ENCODE measurements at places on chromosomes 4 and X.
A peak's percentile ranks its signal among the peaks of the same experiment; 100 is the strongest.

- no peak for DNase-seq
These were observed 23.0 kb upstream of the PDS5A start for GRCh38 chr4:40000711-40001110.

GRCh38 chrX:52363247-52363883, 5.5 kb upstream of the XAGE2 start:
- DNase-seq = no peak

- no peak for DNase-seq
These were observed 22.8 kb upstream of the FMR1NB start for GRCh38 chrX:147958291-147958690.

DNA sequence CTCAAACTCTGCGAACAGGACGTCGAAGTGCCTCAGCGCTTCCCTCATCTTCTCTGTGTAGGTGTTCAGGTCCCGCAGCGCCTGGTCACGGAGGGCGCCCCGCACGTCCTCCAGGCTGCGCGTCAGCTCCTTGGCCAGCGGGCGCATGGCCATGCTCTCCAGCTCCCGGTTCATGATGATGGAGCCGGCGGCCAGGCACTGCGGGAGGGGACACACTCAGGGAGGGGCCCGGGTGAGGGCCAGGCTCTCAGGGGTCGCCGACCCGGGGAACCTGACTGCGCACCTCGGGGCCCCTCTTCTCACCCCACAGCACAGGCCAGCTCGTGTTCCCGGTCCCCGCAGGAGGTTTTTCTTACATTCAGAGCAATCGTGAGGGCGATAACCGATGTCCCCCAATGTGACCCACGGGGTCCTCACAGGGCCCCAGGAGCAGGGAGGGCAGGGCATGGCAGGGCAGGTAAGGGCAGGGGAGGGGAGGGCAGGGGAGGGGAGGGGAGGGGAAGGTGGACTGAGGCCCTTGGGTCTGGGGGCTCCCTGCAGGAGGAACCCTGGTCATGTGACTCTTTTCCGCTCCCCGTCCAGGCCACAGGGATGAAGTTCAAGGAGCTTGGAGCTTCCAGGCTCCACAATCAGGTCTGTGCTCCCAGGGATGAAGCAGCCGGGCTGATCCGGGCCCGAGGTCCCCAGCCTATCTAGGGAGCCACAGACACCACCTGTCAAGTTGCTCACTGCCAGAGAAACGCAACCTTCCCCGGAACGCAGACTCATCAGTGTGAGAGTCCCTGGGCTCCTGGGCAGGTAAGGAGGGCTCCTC, 77.8 kb upstream of the MXD4 start:
- no peak for DNase-seq

- no peak for DNase-seq
These were observed 494.4 kb downstream of the KCNIP4 start for GRCh38 chr4:21454201-21454600.

- DNase-seq = no peak
These were observed 15.1 kb downstream of the ATP5ME start for GRCh38 chr4:658681-659667.

GRCh38 chrX:141183000-141183399, 6.1 kb upstream of the LDOC1 start:
- no peak for DNase-seq

GRCh38 chrX:70043685-70044084, 6.1 kb downstream of the AWAT2 start:
- DNase-seq = no peak

DNA sequence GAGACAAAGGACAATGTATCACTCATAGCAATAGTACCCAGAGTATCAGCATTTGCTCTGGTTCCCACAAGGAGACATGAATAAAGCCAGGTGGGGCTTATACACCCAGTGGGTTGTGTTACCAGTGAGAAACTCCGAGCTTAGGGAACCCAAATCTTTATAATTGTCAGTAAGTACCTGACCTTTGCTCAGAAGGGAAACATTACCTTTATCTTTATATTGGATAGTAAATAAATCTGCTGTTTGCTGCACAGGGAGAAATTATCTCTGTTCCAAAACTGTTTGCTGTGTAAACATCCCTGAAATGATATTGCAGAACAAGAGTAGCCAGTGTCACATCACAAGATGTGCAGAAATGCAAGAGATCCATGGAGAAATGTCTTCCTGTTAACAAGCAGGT, 12.1 kb upstream of the SLAIN2 start:
- DNase-seq = no peak

DNA sequence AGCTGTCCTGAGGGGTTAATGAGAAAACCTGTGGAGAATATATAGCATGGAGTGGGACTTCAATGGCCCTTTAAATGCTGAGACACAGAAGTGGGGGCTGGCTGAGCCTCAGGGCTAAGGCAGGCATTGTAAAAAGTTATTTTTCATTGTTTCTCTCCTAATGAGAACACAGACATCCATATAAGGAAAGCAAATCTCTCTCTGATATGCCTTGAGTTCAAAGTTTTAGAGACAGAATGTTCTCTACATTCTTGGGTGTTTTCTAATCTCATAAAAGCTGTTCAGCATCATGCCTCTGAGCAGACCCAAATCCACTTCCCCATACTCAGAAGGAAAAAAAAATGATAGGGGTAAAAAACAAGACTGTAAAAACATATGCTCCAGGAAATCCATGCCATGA, 16.8 kb upstream of the RAB40A start:
- no peak for DNase-seq

- DNase-seq = peak; percentile 57
These were observed 13.8 kb upstream of the ENOX2 start for GRCh38 chrX:130916636-130917422.

DNA sequence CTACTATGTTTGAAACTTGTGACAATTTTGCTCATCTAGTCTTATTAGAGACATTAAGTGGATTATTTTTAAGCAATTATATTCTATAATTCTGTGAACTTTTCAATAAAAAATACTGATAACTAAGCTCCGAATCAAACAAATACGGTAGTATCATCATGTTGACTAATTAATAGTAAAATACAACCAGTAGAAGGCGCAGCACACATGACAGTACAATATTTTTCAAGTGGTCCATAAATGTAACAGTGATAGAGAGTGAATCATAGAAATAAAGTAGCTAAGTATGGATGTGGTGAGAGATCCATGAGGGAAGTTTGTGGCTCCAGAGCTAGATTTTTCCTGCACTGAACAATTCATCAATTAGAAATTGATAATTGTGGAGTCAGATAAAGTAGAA, 666.2 kb downstream of the KCTD8 start:
- no peak for DNase-seq
